ENCODE measurements at places on chromosomes 1 and 21.

- no peak for DNase-seq
Observed at GRCh38 chr1:38964140-38964548, 22.5 kb upstream of the RHBDL2 start.

DNA sequence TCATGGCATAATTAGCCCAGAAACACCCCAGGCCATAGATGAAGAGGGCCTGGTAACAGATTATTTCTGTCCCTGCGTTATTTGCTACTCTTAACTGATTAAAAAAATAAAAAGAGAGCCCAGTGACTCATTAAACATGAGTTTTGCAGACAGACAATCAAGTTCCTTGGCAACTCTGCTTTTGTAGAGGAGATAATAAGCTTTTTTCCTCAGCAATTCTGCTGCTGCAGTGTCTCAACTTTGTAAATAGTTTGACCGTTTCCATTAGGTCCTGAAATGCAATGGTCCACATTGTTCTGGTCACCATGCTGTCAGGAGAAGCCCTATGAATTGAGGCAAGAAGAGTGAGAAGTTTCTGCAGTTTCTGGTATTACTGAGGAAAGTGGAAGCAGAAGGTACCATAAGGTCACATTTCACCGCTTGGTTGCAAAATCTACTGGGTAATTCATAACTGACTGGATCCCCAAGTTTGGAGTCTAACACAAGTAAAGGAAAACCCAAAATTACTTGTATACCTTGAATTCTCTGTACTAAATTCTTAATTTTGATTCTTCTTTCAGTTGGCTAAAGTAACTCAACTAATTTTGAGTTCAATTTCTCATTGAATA is 139.5 kb downstream of the ZZZ3 start:
- no peak for DNase-seq

- DNase-seq, result no peak
Observed at GRCh38 chr1:24991697-24992096, 61.6 kb upstream of the RUNX3 start.

DNA sequence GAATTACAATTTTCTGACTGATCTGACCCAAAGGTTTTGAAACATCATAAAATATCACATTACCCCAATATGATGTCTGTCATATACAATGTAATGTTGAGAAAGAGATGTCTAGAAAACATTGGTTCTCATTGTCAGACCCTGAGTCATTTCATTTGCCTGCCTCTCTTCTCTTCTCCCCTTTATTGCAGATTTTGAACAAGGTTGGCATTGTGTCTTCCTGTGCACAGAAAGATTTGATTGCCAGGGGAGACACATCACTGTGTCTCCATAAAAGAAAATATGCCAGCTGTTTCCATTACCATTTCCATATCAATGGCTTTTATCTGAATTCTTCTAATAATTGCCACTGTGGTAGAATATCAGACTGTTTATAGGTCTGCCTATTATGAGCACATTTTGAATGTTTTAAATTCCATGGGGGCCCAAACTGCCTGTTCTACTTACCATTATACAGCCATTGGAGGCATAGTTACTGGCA is 65.6 kb downstream of the IFI44 start:
- DNase-seq, result no peak

DNA sequence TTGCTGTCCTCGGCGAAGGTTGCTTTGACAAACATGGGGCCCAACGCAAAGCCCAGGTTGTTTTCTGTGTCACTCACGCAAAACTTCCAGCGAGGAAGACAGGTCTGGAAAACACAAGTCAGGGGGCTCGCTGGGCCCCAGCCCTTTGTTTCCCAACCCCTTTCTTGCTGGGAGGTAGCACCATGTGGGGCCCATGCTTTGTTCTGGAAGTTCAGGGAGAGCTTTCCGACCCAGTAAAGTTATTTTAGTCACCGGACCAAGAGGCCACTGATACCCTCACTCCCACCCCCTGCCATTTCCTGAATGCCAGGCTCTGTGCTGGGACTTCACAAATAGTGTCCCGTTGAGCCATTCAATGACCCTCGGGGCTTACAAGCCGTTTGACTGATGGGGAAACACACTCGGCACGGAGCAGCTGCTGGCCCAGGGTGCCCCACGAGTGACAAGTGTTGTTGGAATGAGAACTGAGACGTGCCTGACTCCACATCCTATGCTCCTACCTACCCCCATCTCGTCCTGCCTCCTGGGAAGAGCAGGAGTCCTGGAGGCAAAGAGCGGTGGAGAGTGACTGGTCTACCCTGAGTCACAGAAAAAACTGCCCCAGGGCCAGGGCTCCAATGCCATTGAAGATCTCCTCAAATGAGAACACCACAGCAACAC is 52.0 kb downstream of the ECE1 start:
- no peak for DNase-seq

DNA sequence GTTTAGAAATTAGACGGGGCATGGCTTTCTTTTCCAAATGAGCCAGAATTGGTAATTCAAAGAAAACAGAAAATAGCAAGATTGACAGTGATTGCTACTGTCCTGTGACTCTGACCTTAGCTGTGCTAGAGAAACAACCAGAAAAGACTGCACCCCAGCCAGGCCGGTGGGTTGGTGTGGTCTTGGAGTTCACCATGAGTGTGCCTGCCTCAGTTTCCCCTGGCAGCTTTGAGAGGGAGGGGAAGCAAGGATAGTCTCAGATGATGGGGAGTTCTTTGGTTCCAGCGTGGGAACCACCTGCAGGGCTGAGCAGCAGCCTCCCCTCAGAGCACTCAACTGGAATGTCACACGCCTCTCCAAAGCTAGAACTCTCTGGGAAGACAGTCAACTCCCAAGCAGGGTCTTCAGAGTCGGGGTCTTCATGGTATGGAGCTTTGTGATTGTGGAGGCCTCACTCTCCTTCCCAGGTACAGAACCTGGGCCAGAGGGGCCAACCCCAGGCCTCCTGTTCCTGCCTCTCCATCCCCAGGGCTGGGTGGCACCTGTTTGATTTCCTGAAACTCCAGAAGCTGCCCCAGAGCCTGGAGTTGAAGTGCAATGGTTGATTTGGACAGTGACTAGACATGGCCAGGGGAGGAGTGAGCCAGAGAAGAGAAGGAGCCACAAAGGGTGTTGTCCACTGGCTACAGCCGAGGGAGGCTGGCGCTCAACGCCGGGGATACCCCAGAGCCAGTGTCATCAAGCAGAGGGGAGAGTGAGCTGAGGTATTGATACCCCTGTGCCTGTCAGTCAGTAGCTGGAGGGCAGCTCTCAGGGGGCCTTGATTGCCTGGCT is 35.7 kb downstream of the SIM2 start:
- DNase-seq, result no peak

DNA sequence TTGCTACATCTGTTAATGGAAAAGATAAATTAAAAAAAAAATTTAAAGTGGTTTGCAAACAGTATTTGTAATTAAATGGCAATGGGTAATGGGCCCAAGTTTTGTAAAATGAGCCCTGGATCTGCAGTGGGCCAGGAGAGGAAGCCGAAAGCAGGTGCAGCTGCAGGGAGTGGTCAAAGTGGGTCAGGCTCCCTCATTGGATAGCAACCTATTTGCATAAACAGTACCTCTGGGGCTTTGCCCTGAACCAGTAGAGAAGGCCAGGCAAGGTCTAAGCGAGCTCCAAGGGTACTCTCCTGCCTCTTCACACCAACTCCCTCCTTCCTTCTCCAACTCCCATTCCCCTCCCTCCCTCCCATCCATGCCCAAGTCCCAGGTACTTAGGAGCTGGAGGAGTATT is 138.9 kb downstream of the HMGB4 start:
- no peak for DNase-seq

GRCh38 chr1:109197158-109198042 is 16.3 kb upstream of the SARS1 start:
- DNase-seq, result no peak

DNA sequence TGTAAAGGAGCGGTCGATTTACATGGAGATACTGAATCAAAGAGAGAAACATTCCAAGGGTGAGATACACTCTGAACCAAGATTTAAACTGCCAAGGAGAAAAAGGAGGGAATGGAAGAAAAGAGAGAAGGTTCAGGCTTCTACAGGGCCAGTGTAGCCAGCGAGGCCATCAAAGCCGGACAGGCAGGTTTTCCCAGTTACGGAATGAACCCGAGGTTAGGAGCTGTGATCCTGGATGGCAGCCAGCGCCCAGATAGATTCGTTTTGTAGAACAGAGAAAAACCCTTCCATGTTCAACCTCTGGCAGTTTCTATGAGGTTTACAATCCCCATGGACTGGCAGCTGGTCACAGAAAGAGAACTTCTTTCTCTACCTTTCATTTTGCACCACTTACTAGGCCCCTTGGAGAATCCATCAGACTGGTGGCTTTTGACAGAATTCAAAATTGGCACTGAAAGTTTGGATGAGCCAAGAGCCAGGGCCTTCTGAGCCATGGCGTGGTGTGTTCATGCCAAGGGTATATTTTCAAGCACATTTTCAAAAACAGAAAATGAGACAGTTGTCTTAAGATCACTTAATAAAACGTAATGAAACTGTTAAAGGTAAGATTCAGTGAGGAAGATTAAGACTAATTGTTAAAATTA is 171.5 kb downstream of the RUNX1 start:
- no peak for DNase-seq

GRCh38 chr1:68210027-68210426 is 22.3 kb downstream of the WLS start:
- no peak for DNase-seq

- no peak for DNase-seq
Observed at GRCh38 chr1:230010603-230011332, 56.3 kb upstream of the GALNT2 start.

- no peak for DNase-seq
Observed at GRCh38 chr21:27580276-27580675, 613.4 kb upstream of the ADAMTS5 start.

GRCh38 chr1:87647430-87648177 is 318.9 kb downstream of the LMO4 start:
- DNase-seq, result no peak

DNA sequence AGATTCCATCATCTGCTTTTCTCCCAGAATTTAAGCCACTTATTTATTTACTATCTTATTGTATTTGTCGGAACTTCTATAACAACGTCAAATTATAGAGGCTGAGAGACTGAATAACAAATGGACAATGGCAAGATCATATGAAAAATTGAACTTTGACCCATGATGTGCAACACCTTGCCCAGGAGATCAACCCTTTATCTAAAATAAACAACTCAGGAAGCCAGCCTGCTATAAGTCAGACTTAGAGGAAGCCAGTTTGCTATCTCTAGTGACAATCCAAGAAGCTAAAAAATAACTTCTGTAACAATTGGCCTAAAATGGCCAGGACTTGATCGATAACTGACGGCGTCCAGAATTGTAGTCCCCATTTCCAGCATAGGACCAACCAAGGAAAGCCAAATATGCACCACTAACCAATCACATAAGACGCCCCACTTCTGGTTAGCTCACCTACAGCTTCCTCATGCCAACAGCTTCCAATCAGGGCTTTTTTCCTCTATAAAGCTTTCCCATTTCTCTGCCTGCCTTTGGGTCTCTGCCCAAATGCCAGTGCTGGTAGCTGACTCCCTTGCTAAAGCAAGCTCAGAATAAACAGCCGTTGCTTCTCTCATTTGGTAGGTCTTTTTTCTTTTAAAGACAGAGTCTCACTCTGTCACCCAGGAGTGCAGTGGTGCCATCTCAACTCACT is 28.5 kb downstream of the ANP32E start:
- DNase-seq, result no peak

GRCh38 chr1:82299056-82299455 is 498.3 kb downstream of the ADGRL2 start:
- DNase-seq, result no peak

GRCh38 chr1:66333466-66334199 is 200.3 kb upstream of the SGIP1 start:
- DNase-seq, result no peak

DNA sequence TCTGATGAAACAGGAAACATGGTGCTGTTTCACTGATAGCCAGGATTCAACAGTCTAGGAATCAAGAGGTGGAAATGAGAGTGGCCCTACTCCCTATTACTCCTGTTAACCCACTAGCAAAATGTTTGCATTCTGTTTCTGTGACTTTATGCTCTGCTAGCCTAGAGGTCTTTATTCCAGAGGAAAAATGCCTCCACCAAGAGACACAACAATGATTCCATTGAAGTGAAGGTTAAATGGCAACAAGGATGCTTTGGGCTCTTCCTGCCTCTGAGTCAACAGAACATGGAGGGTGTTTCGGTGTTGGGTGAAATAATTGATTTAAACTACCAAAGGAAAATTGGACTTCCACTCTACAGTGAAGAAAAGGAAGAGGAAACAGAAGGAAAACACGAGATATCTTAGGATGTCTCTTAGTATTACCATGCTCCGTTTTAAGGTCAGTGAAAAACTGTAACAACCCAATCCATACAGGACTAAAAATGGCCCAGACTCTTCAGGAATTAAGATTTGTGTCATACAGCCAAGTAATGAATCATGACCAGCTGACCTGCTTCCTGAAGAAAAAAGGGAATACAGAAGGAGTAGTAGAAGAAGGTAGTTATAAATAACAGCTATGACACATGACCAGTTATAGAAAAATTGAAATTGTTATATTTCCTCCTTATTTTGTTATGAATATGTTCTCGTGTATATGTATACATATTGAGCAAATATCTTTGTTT is 1237.8 kb downstream of the NCAM2 start:
- no peak for DNase-seq

DNA sequence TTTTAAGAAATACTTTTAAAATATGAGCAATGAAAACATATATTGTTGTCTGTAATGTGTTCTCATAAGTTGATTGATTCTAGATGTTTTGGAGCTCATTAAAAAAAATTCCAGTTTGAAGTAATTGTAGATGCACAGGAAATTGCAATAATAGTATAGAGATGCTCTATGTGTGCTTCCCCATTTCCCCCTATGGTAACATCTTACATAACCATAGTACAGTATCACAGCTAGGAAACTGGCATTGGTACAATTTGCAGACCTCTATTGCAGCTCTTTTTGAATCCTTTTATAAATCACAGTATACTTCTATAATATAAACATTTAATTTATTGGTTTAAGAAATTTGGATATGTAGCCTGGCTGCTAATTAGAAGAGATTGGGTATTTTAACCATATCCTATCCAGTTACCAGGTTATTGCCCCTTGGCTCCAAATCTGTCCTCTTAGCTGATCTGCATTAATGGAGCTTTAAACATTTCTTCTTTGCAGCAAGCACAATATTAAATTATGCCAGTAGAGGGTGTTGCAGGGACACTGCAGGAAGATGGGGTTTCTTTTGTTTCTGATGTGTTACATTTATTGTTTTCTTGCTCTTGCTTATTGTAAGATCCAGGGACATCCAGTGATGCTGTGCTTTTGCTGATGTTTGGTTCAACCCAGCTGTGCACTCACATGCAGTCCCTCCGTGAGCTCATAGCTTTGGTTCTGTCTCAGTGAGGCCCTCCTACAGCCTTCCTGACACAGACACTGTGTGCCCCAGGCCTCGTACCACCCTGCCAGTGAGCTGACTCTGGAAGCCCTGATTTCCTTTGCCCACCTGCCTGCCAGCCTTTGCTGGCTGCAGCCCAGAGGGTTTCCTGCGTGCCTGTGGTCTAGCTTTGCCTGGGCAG is 103.3 kb downstream of the RABGAP1L start:
- DNase-seq, result no peak
